Activated naive CD8-positive, alpha-beta T cell treated with anti-CD3 and anti-CD28 coated beads, Interleukin-2, amount 50 U/mL, for 16 hours (primary cell): ENCODE measurements at places on chromosomes 5 and 9.

DNA sequence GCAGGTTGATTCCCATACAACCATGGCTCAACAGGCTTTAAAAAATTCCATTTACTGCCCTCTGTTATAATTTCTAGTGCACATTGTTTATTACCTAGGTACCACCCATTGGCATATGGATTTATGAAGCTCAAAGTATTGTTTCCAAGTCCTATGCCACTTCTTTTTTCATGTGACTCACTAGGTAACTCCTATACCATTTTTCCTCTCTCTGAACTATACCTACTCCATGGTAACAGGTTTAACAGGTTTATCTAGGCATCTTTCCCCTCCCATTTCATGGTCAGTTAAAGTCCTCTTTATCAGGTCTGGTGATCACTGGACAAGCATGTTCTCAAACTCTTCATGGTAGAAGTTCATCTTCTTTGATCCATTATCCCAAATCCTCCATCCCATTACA lies 49.6 kb upstream of the ABCA1 start:
- no peak for DNase-seq

- no peak for DNase-seq
Measured at GRCh38 chr9:70569070-70569772, 154.8 kb upstream of the KLF9 start.

DNA sequence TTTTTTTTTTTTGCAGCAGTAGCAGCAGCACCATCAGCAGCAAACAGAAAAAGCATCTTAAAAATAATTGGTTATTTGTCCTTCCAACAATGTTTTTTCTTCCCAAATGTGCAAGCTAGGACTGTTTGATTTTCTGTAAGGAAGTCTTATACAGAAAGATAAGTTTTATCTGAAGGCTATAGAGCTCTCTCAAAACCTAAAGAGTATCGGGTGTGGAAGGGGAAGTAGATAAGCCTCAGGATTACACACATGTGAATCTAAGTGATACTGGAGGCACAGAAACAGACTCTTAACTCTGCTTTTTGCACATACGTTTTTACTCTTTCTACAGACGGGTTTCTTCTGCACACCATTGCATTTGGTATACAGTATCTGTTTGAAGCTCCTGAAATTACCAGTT lies 184.4 kb upstream of the FTMT start:
- DNase-seq, result no peak

GRCh38 chr5:76385540-76385939 lies 17.5 kb upstream of the IQGAP2 start:
- no peak for DNase-seq
